Right renal pelvis (tissue), 4 donors: ENCODE measurements at places on chromosomes 7 and 10. TPM values are rescaled to one million over a fixed set of nuclear protein-coding genes. Genes with fewer than 3 reads are reported as not detected.

SPDYE1 gene
- polyA plus RNA-seq, result 0.51 TPM

HOXA13 gene
- polyA plus RNA-seq, result not detected

PTPRZ1 gene
- 2.8 TPM for polyA plus RNA-seq

DNA sequence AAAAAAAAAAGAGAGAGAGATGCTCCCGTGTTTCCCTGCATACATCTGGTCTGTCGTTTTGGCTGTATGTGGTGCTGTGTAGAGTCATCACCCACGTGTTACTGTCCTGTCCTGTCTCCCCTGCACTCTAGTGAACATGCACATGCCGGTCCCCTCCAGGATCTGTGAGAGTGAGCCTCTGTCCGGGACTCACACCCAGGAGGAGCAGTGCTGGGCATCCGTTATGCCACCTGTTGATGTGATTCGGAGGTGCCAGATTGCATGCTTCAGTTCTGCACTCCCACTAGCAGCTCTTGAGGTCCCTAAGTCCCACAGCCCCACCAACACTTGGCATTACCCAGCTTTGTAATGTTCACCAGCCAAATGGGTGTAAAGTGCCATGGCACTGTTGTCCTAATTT lies 16.4 kb downstream of the GHRHR start:
- DNase-seq, result no peak

DNA sequence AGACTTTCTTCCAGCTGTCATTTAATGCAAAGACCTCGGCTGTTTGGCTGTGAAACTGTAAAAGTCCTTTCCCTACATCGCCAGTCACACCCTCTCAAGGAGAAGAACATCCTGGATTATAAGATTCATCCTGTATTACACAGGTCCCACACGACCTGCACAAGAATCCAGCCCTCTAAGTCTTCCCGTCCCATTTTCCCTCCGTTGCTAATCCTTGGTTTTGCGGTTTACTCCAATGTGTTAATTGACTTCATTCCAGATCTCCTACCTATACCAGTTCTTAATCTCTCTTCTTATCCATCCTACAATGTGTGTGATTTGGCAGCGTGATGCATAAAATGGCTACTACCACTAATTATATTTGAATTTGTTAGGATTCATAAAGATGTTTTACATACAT lies 110.4 kb downstream of the COL28A1 start:
- no peak for DNase-seq

TMEM60 gene
- 26.5 TPM for polyA plus RNA-seq

DNA sequence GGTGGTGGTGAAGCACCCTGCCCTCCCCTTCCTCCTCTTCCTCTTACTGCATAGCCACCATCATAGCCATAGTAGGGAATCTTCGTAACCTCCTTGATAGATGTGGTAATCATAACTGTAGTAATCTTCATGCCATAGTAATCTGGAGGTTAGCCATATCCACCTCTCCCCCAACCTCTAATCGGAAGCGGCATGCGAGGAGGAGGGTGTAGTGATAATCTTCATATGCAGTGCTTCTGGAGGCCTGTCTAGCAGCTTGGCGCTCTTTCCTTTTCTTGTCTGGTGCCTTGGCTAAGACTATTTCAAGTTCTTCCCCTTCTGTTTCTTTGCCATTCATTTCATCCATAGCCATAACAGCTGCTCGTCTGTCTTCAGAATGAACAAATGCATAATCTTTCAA lies 90.9 kb downstream of the MLLT10 start:
- no peak for DNase-seq

GRCh38 chr10:67705921-67706320 lies 9.9 kb upstream of the CTNNA3 start:
- DNase-seq, result no peak

DNA sequence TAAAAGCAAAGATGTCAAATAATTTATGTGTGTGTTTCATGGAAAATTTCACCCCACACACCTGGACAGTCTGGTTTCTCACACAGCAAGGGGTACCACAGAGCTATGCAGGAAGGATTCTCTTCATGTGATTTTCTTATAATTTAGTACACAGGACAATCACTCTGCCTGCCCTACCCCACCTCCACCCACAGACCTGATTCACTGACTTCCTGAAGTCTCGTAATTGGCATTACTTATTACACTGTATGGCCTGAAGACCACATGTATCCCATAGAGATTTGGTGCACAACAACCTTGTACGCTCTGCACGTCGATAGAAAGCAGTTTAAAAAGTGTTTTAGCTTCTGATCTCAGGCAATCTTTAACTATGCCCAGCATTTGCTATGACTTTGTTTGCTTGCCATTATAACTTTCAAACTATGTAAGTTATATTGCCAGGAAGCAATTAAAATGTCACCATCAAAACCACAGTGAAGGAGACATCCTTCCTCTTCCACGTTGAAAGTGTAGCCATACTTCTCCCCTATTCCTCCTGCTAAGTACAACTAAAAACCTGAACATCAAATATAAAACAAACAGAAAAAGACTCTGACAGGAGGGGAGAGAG lies 279.4 kb upstream of the IMMP2L start:
- no peak for DNase-seq

GOLGA7B gene
- polyA plus RNA-seq, result 0.61 TPM

SPDYE6 gene
- 2.4 TPM for polyA plus RNA-seq

- no peak for DNase-seq
These were observed 121.4 kb upstream of the MKI67 start for GRCh38 chr10:128247576-128247975.

SRRM3 gene
- polyA plus RNA-seq, result 0.83 TPM

ADAM8 gene
- polyA plus RNA-seq, result 2.2 TPM

DNA sequence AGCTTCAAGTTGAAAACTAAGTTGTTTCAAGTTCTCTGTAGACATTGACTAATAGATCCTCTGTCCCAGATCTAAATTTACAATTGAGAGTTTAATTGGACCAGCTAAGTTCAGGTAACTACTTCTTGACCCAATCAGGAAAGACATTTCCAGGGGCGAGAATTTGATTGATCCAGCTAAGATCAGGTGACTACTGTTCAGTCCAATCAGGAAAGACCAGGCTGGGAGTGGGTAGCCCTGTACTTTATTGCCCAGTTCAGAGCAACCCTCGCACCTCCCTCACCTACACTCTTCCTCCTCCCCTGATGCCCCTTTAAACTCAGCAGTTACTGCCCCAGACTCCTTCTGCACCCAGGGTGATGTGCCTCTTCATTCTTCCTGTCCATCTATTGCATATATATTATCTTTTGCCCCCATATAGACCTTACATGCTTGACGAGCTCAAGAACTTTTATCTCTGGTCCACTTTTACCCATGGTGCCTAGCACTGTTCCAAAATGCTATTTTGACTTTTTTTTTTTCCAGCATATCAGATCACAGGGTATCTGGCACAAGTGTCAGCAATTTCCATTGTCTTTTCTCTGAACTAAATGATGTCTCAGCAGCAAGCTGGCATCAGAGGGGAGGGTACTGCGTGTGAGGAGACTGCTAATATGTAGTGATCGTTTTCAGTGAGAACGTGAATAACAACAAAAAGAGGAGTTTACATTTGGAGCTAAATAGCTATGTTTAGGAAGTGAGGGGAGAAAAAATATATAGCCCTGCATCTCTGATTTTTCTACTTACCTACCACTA lies 169.4 kb downstream of the KIAA1217 start:
- DNase-seq, result no peak

TMEM229A gene
- polyA plus RNA-seq, result 0.16 TPM

DNA sequence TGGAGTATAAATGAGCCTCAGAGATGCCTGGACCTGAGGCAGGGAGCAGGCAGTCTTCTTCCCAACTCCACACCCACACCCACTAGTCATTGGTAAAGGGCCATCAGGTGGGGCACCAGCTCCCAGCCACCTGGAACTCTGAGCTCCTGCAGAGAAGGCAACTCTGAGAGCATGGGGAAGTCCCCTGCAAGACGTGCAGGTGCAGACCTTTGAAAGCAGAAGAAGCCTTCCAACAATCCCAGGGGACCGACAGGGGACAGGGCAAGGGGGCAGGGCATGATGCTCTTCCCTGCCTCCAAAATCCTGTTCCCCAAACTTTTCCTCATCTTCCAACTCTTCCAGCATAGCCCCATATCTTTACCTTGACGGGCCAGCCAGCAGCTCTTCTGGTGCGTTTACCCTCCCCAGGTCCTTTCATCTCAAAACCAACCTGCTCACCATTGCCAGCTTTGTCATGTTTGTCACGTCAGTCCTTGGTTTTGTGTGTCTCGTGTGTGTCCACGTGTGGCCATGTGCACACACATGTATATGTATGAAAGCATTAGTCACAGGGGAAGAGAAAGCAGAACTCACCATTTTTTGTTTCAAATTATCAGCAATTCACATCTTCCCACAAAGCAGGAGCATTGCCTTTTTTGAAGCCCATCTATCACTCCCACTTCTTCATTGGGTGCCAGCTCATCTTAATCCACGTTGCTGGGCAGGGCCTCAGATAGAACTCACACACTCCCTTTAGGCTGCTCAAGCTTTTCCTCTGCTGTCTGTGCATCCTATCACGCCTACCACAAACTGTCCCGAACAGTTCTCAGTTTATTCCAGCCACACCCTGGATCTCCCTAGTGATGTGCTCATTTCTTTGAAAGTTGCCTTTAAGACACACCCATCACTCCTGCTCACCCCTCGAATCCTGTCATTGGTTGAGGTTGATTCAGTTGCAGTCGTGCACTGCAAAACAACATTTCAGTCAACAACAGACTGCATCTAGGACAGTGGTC lies 41.0 kb upstream of the AMPH start:
- no peak for DNase-seq

DNA sequence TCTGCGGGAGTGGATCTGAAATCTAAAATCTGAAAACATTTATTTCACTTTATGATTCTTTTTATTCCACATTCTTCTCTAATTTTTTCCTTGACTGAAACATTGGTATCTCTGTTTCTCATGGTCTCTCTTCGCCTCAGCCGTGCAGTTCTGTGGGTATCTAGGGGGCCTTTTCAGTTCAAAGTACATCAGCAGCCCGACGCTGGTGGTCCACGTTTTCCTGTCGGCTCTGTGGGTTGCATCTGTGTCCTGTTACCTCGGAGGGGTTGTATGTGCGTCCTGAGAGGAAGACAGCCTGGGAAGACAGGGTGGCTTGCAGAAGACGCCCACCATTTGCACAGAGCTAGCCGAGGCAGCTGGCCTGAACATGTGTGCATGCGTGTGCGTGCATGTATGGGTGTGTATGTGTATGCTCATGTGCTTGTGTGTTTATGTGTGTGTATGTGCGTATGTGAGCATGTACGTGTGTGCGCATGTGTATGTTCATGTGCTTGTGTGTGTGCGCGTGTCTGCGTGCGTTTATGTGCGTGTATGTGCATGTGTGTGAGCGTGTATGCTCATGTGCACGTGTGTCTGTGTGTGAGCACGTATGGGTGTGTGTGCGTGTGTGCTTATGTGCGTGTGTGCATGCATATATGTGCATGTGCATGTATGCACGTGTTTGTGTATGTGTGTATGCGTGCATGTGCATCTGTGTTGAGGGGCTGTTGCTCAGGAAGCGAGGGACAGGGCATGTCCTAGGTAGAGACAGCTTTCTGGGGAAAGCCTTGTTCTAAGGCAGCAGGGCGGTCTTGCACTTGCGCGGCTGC lies 211.8 kb downstream of the ADARB2 start:
- DNase-seq, result no peak

GRCh38 chr7:155458878-155459699 lies 1.2 kb downstream of the EN2 start:
- no peak for DNase-seq

DNA sequence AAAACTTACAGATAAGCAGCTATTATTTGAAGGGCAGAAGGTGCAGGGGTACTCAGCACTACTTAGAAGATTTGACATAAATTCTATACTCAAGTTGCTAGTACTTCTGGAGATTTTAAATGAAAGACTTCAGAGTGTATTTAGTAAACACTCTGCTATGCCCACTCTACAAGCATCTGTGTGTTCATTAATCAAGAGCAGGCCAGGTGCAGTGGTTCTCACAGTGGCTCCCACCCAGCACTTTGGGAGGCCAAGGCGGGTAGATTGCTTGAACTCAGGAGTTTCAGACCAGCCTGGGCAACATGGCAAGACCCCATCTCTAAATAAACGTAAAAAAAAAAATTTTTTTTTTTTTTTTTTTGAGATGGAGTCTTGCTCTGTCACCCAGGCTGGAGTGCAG lies 38.9 kb upstream of the TOMM7 start:
- DNase-seq, result no peak

GRCh38 chr7:3668743-3669142 lies 367.7 kb downstream of the SDK1 start:
- DNase-seq, result no peak

DNA sequence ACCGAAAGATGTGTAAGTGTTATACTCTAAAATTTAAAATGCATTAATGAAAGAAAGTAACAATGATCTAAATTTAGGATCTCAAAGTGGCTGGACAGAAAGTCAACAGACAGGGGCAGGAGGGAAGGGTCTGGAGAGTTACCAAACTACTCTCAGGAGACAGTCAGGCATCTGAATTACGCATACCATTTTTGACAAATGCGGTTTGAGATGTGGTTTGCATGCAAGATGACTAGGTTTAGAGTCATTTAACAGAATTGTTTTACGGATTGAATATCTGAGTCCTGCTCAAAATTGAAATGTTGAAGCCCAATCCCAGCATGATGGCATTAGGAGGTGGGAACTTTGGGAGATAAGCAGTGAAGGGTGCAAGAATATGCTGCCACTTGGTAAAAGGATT lies 314.1 kb downstream of the WDR11 start:
- no peak for DNase-seq
